ENCODE measurements at places on chromosomes 2 and 18.

- DNase-seq = no peak
Measured at GRCh38 chr2:207722773-207723424, 11.5 kb downstream of the CCNYL1 start.

DNA sequence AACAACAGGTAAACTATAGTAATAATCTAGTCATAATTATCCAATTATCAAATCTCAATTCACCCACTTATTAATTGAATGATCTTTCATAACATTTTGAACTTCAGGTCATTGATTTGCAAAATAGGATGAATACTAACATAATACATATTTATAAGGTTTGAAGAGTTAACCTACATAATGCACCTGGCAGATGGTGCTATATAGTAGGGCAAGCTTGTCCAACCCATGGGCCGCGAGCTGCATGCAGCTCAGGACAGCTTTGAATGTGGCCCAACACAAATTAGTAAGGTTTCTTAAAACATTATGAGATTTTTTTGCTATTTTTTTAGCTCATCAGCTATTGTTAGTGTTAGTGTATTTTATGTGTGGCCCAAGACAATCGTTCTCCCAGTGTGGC lies 815.8 kb upstream of the ID2 start:
- DNase-seq = no peak

DNA sequence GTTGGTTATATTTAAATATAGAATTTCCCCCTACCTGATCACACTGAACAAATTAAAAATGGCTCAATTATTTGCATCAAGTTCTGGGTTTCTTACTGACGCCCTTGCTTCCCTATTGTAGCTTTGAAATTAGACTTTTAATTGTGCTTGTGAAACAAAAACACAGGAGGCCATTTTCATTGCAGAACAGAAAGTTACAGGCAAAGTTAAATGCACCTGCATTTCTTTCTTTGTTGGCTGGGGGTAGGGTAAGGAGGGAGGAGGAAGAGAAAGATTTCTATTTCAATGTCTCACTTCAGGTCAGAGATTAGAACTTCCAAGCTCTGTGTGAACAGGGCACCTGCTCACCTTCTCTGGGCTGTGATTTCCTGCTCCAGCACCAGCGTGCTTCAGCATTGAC lies 199.6 kb downstream of the BCL11A start:
- DNase-seq = no peak

GRCh38 chr2:173048897-173049661 lies 26.6 kb upstream of the MAP3K20 start:
- no peak for DNase-seq

GRCh38 chr2:32403782-32404181 lies 47.0 kb downstream of the BIRC6 start:
- DNase-seq = no peak

GRCh38 chr2:172976816-172977215 lies 98.8 kb upstream of the MAP3K20 start:
- DNase-seq = no peak
